ENCODE measurements at places on chromosomes 12 and 14.

DNA sequence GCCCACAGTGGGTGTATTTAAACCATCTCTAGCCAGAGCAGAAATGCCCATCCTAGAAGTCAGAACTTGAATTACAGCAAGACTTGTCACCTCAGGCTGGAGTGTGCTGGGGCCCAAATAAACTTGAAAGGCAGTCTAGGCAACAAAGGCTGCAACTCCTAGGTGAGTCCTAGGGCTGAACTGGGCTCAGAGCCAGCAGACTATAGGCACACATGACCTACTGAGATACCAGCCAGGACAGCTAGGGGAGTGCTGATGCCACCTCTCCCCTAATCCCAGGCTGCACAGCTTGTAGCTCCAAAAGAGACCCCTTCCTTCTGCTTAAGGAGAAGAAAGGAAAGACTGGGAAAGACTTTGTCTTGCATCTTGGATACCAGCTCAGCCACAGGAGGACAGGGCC, 106.0 kb downstream of the TXNDC16 start:
- DNase-seq, result no peak

GRCh38 chr12:15979096-15980092, 68.3 kb downstream of the DERA start:
- DNase-seq, result no peak

GRCh38 chr12:38915429-38916182, 10.2 kb upstream of the CPNE8 start:
- no peak for DNase-seq

DNA sequence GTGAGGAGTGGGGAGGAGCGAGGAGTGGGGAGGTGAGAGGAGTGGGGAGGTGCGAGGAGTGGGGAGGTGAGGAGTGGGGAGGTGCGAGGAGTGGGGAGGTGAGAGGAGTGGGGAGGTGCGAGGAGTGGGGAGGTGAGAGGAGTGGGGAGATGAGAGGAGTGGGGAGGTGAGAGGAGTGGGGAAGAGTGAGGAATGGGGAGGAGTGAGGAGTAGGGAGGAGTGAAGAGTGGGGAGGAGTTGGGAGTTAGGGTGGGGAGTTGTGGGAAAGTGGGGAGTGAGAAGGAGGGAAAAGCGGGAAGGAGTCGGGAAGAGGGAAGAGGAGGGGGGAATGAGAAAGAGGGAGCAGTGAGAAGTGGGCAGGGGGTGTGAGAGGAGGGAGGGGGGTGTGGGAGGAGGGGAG, 86.1 kb downstream of the B4GALNT3 start:
- no peak for DNase-seq

Measured in glutamatergic neuron (in vitro differentiated cells).